ENCODE measurements at places on chromosomes 7 and 10. TPM values are rescaled to one million over a fixed set of nuclear protein-coding genes. Genes with fewer than 3 reads are reported as not detected.

The PCLO gene
- 1.4 TPM for total RNA-seq

DNA sequence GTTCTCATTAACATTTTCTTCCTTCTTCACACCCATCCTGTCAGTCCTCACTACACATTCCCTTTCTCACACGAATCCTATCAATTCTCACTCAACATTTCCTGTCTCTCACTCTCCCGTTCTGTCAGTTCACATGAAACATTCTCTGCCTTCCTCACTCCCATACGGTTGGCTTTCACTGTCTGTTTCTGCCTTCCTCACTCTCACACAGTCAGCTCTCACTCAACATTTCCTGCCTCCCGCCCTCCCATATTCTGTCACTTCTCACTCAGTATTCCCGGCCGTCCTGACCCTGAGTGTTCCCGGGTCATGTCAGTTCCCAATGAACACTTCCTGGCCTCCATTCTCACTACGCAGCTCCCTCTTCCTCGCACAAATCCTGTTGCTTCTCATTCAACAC is 61.5 kb downstream of the DYNC2I1 start:
- no peak for DNase-seq

DNA sequence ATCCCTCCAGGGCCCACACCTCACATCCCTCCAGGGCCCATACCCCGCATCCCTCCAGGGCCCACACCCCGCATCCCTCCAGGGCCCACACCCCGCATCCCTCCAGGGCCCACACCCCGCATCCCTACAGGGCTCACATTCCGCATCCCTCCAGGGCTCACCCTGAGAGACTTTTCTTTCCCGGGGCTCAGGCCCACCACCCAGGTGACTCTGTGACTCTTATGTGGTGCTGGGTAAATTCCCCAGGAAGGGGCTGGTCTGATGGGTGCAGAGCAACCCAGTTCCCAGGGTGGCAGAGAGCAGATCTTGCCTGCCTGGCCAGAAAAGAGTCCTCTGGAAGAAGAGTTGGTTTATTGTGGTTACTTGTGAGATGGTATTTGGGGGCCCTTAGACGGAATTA is 290.7 kb downstream of the TCERG1L start:
- DNase-seq: no peak

- DNase-seq: no peak
These were observed 386 bp upstream of the EIF4EBP2 start for GRCh38 chr10:70403483-70404035.

DNA sequence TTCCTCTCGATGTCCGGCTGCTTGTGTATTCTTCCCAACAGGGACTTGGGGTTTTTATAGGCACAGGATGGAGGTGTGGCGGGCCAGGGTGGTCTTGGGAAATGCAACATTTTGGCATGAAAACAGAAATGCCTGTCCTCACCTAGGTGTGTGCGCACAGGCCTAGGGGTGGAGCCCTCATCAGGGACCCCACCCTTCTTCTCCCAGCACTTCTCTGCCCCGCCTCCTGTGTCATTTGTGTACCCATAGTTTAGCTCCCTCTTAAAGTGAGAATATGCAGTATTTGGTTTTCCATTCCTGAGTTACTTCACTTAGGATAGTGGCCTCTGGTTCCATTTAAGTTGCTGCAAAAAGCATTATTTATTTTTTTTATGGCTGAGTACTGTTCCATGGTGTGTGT is 90.2 kb upstream of the ITGB1 start:
- DNase-seq: no peak
